ENCODE measurements at places on chromosomes 7 and 10. TPM values are rescaled to one million over a fixed set of nuclear protein-coding genes. Genes with fewer than 3 reads are reported as not detected.

The RBM20 gene
- 0.32 TPM for total RNA-seq

The PTEN gene
- total RNA-seq = 265 TPM

The ORC5 gene
- 20.6 TPM for total RNA-seq

The EBF3 gene
- 6.0 TPM for total RNA-seq

The CLEC2L gene
- total RNA-seq = not detected

The SH3PXD2A gene
- total RNA-seq = 58.3 TPM

The AASS gene
- total RNA-seq = 63.0 TPM

The CHRM2 gene
- total RNA-seq = 28.9 TPM

The DENND2A gene
- 26.7 TPM for total RNA-seq

The TMEM196 gene
- total RNA-seq = not detected

The LAMB1 gene
- 438 TPM for total RNA-seq

The JAKMIP3 gene
- under 0.01 TPM for total RNA-seq

The TBXAS1 gene
- total RNA-seq = not detected

DNA sequence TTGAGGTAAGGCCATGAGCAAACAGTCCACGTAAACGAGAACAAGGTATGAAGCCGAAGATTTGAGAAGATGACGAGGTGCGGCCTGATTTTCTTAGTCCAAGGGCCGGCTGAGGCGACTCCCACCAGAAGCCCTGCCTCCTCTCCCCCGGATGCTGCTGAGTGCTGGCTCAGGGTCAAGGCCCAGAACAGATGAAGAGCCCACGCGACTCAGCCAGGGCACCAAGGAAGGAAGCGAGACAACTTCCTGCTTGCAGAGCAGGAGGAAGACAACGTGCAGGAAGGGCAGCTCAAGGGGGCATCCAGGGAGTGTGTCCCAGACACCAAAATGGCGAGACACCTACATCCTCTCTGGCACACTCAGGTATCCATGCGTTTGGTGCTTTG lies 99.5 kb downstream of the CYTH3 start:
- no peak for DNase-seq

GRCh38 chr7:158121441-158122045 lies 466.1 kb downstream of the PTPRN2 start:
- no peak for DNase-seq

GRCh38 chr7:105849122-105849855 lies 27.1 kb downstream of the ATXN7L1 start:
- DNase-seq = peak; percentile 33

- no peak for DNase-seq
Measured at GRCh38 chr7:156151078-156151477, 338.8 kb upstream of the SHH start.

- peak; percentile 75 for DNase-seq
Measured at GRCh38 chr7:30476459-30477145, 2.0 kb downstream of the NOD1 start.

GRCh38 chr10:109956454-109957091 lies 33.3 kb upstream of the XPNPEP1 start:
- DNase-seq = peak; percentile 54

- no peak for DNase-seq
Measured at GRCh38 chr7:155490697-155491628, 33.0 kb downstream of the EN2 start.

DNA sequence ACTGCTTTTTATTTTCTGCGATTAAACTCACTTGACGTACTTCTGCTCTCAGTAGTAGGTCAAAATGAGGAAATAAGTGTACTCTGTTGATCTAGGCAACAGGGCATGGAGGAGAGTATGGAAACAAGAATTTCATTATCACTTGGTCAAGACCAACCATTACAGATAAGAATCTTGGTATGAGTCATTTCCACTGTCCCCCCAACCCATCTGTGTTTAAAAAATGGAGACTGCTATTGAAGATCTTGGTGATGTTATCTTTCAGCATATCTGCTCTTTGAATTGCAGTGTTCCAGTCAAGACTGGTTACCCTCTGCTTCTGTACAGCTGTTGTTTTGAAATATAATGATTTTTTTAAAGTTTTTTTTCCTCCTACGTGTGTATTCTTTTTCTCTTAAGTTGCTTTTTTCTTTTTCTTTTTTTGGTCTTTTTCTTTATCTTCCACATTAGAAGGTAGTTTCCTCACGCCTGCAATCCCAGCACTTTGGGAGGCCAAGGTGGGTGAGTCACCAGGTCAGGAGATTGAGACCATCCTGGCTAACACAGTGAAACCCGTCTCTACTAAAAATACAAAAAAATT lies 11.7 kb downstream of the STAM start:
- peak; percentile 41 for DNase-seq

- DNase-seq = no peak
Measured at GRCh38 chr7:6437251-6437650, 10.5 kb downstream of the DAGLB start.

- DNase-seq = no peak
Measured at GRCh38 chr10:4086131-4086898, 301.3 kb upstream of the KLF6 start.

DNA sequence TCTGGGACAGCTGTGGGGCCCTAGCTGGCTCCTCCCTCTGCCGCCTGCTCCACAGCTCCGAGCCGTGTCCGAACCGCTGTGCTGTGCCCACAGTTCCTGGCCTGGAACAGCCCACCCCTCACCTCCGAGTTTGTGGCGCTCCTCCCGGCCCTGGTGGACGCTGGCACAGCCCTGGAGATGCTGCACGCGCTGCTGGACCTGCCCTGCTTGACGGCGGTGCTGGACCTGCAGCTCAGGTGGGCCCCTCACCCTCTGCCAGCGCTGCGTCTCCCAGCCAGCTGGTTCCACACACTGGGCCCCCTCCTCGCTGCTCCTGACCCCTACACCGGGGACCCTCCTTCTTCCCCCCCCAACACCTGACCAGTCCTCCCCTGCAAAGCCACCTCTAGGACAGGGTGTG lies 12.1 kb downstream of the AP5Z1 start:
- no peak for DNase-seq

GRCh38 chr10:128863823-128864405 lies 603.1 kb upstream of the MGMT start:
- no peak for DNase-seq

GRCh38 chr7:138125119-138125518 lies 48.9 kb downstream of the AKR1D1 start:
- peak; percentile 10 for DNase-seq

DNA sequence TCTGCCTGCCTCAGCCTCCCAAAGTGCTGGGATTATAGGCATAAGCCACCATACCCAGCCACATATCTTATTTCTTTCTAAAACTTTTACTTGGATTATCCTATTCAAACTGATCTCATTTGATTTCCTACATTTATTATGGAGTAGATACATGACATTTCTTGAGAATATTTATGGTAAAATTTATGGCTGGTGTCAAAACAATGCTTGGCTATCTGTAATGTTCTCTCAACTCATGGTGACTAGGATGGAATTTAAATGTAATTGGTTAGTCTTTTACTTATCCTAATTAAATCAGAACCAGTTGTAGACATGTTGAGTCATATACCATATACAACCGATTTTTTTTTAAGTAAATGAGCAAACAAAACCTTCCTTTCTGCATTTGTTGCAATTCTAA lies 4.1 kb downstream of the NUP42 start:
- DNase-seq = no peak

DNA sequence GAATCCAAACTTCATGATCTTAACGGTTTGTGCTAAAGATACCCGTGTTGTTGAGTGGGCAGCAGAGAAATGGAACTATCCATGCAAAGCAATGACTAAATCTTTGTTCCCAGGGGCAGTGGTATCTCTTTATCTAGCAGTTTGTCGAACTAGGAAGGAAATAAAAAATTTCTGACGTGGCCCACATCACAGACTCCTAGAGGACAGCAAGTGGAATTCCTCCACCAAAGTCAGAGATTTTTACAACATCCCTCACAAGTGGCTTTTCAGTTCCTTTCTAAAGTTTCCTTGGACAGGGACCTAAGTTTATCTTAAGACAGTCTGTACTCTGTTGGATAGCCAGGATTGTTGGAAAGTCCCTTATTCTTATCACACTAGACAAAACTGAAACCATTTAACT lies 136.0 kb downstream of the RAPGEF5 start:
- no peak for DNase-seq

DNA sequence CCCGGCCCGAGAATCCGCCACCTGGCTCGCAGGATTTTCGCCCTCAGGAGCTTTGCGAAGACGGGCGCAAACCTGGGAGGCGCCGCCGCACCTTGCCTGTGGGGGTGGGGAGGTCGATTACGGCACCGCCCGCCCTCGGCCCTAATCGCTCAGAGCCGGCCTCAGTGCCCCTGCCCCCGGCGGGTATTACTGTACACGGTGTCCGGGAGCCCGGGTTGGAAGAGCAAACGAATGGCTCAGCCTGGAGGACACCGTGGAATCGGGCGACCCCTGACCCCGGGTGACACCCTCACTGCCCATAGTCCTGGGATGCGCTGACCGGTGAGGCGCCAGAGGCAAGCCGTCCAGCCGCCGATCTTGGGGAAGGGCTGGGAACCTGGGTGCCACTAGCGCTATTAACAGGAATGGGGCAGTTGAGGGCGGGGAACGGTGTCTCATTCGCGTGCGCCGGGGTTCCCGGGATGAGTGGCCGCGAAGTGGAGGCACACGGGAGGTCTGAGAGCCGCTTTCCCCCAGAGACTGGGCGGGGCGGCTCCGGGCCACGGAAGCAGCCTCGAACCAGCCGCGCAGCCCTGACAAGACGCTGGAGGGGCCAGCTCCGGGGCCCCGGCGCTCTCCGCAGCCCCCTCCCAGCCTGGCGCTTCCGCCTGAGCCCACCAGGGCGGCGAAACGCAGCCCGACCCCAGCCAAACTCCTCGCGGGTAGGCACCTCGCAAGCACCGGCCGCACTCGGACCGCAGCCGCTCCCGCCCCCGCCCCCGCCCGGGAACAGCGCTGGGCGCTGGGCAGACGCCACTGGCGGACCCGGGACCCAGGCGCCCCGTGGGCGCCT lies 167.5 kb downstream of the NRF1 start:
- DNase-seq = no peak

- no peak for DNase-seq
Measured at GRCh38 chr7:151520419-151521261, 945 bp upstream of the RHEB start.

DNA sequence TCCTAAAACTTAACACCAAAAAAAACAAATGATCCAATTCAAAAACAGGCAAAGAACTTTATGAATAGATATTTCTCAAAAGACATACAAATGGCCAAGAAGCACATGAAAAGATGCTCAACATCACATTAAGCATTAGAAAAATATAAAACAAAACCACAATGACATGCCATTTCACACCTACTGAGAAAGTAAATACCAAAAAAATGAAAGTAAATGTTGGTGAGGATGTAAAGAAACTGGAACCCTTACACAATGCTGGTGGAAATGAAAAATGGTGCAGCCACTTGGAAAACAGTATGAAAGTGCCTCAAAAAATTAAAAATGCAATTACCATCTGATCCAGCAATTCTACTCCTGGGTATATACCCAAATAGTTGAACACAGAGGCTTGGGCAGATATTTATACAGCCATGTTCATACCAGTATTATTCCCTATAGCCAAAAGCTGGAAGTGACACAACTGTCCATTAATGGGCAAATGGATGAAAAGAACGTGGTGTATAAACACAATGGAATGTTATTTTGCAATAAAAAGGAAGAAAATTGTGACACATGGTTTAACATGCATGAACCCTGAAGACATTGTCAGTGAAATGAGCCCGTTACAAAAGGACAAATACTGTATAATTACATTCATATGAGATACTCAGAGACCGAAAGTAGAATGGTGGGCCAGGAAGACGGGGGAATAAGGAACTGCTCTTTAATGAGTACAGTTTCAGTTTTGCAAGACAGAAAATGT lies 89.0 kb downstream of the JMJD1C start:
- peak; percentile 72 for DNase-seq

- no peak for DNase-seq
Measured at GRCh38 chr7:128888756-128889095, 21.8 kb downstream of the KCP start.

- no peak for DNase-seq
Measured at GRCh38 chr10:86252556-86252955, 114.0 kb downstream of the GRID1 start.

GRCh38 chr7:44431091-44431608 lies 59.3 kb downstream of the NUDCD3 start:
- DNase-seq = no peak

DNA sequence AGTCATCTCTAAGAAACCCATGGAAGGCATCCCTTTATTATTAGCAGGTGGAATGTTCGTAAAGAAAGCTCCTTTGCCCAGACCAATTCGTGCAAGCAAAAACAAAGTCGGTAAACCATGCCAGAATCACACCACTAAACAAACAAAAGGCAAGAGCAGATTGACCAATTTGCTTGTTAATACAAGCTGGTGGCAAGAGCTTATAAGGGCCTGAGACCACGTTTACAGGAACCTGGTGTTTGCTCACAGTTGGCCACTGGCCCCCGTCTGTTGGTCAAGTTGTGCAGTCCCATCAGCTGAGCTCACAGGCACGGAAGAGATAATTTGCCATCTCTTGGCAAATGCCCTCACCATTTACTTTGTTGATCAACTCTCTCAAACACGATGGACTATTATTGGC lies 342.2 kb upstream of the MKI67 start:
- no peak for DNase-seq

DNA sequence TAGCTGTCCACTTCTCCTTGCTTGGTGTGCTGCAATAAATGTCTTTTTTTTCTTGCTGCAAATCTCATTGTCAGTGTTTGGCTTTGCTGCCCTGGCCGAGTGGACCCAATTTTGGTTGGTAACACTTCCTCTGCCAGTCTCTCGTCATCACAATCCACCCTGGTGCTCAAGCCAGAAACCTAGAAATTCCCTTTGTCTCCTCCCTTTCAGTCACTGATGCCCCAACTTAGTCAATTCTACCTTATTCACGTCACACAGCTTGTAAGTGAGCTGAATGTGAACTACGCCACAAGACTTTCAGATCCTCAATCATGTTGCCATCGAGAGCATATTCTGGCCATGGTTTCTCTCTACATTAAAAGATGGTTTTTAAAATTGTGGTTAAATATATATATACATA lies 13.0 kb upstream of the FRA10AC1 start:
- DNase-seq = no peak

- DNase-seq = peak; percentile 97
Measured at GRCh38 chr7:1197997-1198625, 34.6 kb upstream of the UNCX start.

DNA sequence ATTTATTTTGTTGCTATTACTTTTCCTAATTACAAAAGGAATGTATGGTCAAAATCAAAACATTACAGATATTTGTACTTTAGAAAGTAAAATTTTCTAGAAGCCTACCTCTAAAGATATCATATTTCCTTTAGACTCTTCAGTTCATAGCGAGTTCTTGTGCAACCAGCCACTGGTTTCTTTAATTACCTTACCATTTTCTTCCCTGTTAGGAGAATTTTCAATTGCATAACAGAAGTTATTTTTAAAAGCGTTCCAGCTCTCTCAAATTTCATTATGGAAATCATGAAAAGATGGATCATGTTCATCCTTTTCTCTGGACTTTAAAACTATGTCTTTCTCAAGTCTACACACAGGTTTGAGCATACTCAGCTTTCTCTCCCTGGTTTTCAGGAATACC lies 5.0 kb upstream of the TRUB1 start:
- DNase-seq = peak; percentile 18

Data from fibroblast of villous mesenchyme (primary cell).